ENCODE measurements at places on chromosomes 5 and 9. TPM values are rescaled to one million over a fixed set of nuclear protein-coding genes. Genes with fewer than 3 reads are reported as not detected.

The CCL27 gene
- not detected for total RNA-seq

The RNF183 gene
- total RNA-seq: not detected

The TAF11L10 gene
- not detected for total RNA-seq

The PCDHGA9 gene
- total RNA-seq: 1.9 TPM

DNA sequence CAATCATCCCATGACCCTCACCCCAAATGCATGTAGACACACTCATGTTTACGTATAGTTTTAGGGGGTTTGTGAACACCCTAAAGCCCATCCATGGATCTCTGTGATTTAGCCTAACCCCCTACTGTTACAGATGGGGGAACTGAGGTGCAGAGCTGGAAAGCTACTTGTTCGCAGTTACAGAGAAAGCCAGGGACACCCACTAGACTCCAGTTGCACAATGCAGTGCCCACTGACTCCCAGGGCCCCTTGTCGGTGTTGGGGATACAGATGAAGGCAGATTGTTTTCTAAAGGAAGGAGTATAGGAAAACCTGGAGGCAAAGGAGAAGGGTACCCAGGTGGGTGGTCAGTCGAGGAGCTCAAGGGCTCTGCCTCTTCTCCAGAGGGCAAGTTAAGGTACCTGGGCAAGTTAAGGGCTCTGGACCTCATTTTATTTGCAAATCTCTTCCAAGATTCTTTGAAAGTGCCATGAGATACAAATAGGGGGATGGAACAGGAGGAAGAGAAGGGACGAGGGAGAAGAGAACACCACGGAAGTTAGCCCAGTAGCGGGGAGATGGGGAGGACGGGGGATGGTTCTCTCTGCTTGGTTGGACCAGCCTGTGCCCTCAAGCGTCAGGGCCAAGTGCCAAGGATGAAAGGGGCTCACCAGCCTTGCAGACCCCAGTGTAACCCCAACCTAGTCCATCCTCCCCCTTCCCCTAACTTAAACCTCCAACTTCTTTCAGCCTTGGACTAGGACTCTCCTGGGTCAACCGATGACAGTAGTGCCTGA is 958 bp downstream of the MYOZ3 start:
- no peaks in the 10 kb centered on the region for H3K4me1 ChIP-seq
- no peaks in the 10 kb centered on the region for H3K36me3 ChIP-seq
- no peak overlapping the region for H3K4me3 ChIP-seq
- no peaks in the 10 kb centered on the region for H3K27me3 ChIP-seq
- H3K27ac ChIP-seq: no peak overlapping the region

GRCh38 chr5:134001938-134002731 is 2.6 kb downstream of the VDAC1 start:
- no peak overlapping the region for H3K27ac ChIP-seq
- DNase-seq: peak; percentile 36
- H3K36me3 ChIP-seq: peaks cover 14% of the 10 kb centered on the region
- H3K27me3 ChIP-seq: no peaks in the 10 kb centered on the region

GRCh38 chr5:179224741-179225140 is 120.5 kb downstream of the ADAMTS2 start:
- DNase-seq: no peak
- peaks cover 14% of the 10 kb centered on the region for H3K27me3 ChIP-seq
- H3K27ac ChIP-seq: no peak overlapping the region

DNA sequence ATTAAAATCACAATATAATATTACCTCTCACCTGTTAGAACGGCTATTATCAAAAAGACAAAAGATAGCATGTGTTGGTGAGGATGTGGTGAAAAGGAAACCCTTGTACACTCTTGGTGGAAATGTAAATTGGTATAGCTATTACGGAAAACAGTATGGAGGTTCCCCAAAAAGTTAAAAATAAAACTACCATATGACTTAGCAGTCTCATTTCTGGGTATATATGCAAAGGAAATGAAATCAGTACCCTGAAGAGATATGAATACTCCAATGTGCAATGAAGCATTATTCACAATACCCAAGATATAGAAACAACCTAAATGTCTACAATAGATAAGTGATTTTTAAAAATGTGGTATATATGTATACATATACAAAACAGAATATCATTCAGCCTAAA is 199.9 kb downstream of the SNX18 start:
- no peaks in the 10 kb centered on the region for H3K4me1 ChIP-seq
- no peaks in the 10 kb centered on the region for H3K27me3 ChIP-seq
- no peak overlapping the region for H3K4me3 ChIP-seq

DNA sequence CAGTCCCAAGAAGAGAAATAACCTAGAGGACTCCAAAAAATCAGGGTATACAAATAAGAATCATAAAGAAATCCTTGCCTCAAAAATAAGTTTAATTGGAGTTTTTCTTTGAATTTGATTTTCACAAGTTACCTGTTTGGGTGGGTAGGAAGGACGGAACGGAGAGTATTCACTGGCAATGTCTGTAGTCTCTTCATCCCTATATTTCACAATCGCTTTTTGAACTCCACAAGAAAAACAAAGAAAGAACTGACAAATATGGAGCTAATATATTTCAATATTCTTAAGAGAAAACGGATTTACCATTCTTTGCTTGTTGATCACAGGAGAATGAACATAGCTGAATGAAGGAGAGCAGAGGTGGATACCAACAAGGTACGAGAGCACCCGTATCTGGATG is 30.1 kb downstream of the MTMR12 start:
- no peak for DNase-seq
- no peaks in the 10 kb centered on the region for H3K36me3 ChIP-seq
- H3K27me3 ChIP-seq: no peaks in the 10 kb centered on the region
- peaks cover 7% of the 10 kb centered on the region for H3K4me1 ChIP-seq
- H3K4me3 ChIP-seq: no peak overlapping the region

DNA sequence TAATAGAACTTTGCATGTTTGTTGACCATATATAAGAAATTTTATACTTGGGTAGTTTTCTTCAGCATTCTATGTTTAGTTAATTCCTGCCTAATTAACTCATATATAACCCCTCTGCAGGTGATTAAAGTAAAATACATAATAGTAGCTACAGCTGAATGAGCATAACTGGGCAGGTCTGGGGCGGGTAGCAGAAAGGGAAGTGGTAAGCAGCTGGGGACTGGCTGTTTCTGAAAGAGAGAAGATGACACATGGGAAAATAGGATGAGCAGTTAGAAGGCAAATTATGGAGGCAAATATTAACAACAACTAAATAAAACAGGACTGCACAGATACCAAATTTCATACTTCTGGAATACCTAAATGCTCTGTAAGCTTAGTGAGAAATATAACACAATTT is 128.1 kb downstream of the CPLANE1 start:
- no peaks in the 10 kb centered on the region for H3K27me3 ChIP-seq
- H3K36me3 ChIP-seq: no peaks in the 10 kb centered on the region
- H3K27ac ChIP-seq: no peak overlapping the region
- no peak overlapping the region for H3K4me3 ChIP-seq
- no peaks in the 10 kb centered on the region for H3K4me1 ChIP-seq
- no peak for DNase-seq

DNA sequence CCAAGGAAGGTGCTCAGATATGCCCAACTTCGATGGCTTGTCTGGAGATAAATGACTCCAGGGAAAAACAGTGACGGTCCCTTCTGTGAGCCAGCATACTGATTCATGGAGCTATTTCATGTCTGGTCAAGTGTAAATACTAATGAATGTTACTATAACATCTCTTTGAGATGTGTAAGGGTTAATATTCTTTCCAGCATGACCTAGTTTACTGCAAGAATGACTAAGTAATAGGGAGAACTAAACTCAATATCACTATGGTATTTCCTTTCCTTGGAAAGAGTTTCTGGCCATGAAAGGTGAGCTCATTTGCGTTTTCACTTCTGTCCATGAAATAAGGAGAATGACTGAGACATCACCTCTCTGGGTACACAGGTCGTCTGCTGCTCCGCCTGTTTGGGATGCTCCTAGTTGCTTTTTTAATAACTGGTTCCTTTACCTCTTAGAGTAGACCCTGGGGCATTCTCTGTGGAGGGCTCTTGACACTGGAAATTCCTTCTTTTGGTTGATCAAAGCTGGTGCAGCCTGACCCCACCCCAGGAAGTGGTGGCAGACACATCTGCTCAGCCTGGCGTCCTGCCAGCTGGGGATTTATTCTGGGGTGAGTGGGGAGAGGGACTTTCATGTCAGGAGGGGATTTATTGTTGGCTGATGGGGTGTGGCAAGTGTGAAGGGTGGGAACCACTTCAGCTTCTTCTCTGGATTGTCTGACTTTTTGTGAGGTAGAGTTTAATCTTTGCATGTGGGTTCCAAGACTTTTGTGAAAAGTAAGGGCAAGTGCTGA is 250.0 kb upstream of the MPDZ start:
- no peak for DNase-seq
- H3K36me3 ChIP-seq: no peaks in the 10 kb centered on the region
- no peaks in the 10 kb centered on the region for H3K27me3 ChIP-seq
- H3K4me3 ChIP-seq: no peak overlapping the region
- no peaks in the 10 kb centered on the region for H3K4me1 ChIP-seq

DNA sequence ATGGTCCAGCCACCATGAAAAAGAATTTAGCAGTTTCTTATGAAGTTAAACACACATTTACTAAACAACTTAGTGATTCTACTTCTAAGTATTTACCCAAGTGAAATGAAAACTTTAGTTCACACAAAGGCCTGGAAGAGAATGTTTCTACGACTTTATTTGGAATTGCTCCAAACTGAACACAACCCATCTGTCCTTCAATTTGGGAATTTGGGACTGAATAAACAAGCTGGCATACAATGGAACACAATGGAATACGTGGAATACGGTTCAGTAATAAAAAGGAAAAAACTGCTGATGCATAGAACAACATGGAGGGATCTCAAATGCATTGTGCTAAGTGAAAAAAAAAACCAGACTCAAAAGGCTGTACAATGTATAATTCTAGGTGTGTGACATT is 44.6 kb upstream of the BASP1 start:
- DNase-seq: no peak
- no peaks in the 10 kb centered on the region for H3K36me3 ChIP-seq
- H3K27me3 ChIP-seq: no peaks in the 10 kb centered on the region
- H3K4me3 ChIP-seq: no peak overlapping the region
- no peaks in the 10 kb centered on the region for H3K4me1 ChIP-seq

GRCh38 chr5:154209591-154210081 is 19.1 kb downstream of the GALNT10 start:
- no peak overlapping the region for H3K27ac ChIP-seq
- no peak for DNase-seq
- H3K36me3 ChIP-seq: peaks cover 4% of the 10 kb centered on the region
- peaks cover 12% of the 10 kb centered on the region for H3K4me1 ChIP-seq
- H3K27me3 ChIP-seq: no peaks in the 10 kb centered on the region

DNA sequence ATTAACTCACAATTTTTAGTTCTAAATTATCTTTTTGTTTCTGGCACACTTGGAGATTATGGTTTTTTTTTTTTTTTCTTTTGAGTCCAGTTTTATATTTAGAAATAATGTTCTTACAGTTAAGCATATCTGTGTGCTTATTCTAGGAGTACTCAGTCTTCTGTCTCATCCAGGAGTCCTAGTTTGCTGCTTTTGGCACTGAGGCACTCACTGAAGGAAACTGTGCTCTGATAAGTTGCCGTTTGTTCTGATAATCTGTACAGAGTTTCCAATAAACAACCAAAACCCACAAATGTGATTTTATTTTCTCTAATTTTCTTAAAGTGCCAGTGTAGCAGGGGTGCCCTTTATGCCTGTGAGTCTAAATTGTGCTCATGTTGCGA is 251.0 kb downstream of the LRRC70 start:
- no peaks in the 10 kb centered on the region for H3K4me1 ChIP-seq
- no peak overlapping the region for H3K27ac ChIP-seq
- H3K4me3 ChIP-seq: no peak overlapping the region

DNA sequence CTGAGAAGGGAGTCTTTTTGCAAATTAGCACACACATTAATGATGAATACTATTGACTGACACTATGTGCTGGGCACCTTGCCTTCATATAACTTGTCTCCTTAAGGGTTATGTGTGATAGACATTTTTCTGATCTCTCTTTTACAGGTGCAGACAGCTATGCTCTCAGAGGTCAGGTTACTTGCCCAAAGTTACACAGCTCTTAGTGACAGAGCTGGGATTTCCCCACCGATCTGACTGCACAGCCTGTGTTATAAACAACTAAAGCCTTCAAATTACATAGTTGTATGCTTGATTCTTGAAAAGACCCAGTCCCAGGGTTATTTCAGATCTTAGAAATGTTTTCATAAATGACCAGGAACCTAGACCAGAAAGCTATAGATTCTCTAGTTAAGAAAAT is 462.7 kb downstream of the EBF1 start:
- peaks cover 8% of the 10 kb centered on the region for H3K4me1 ChIP-seq
- H3K27me3 ChIP-seq: no peaks in the 10 kb centered on the region
- H3K36me3 ChIP-seq: no peaks in the 10 kb centered on the region

DNA sequence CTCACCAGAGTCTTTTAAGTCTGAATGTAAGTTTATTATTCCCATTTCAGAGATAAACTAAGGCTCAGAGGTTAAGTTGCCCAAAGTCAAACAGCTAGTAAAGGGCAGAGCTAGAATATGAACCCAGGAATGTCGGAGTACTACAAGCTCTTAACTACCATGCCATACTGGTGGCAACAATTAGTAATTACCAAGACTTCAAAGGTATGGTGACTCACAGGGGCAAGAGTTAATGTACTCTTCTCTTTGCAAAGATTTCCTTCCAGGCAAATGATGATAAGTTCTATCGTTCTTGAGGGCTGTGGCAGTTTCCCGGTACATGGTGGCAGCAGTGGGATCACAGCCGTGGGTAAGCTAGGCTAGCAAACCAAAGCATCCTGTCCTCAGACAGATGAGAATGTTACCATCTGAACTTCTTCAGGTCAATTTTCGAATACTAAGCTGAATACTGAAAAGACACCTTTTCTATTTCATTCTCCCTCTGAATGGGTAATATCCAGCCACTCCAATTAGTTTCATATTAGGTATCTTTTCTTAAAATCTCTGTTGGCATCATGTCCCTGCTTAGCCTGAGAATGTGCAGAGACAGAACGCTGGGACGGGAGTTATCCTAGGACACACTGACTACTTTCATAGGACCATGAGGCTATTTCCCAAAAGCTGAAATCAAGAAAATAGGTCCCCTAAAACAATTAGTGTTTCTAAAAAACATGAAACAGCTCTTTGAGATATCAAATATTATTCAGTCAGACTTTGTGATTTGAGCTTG is 117.0 kb upstream of the NR5A1 start:
- H3K27ac ChIP-seq: no peak overlapping the region
- H3K4me1 ChIP-seq: no peaks in the 10 kb centered on the region
- no peak overlapping the region for H3K4me3 ChIP-seq
- H3K27me3 ChIP-seq: no peaks in the 10 kb centered on the region
- no peaks in the 10 kb centered on the region for H3K36me3 ChIP-seq

GRCh38 chr5:42858031-42858643 is 46.4 kb upstream of the SELENOP start:
- H3K4me1 ChIP-seq: peaks cover 3% of the 10 kb centered on the region
- no peaks in the 10 kb centered on the region for H3K27me3 ChIP-seq
- H3K4me3 ChIP-seq: no peak overlapping the region
- H3K36me3 ChIP-seq: no peaks in the 10 kb centered on the region

- no peaks in the 10 kb centered on the region for H3K36me3 ChIP-seq
- peaks cover 38% of the 10 kb centered on the region for H3K4me1 ChIP-seq
- H3K27ac ChIP-seq: peak overlapping the region; percentile 45
- DNase-seq: peak; percentile 67
- H3K4me3 ChIP-seq: peak overlapping the region; percentile 27
- no peaks in the 10 kb centered on the region for H3K27me3 ChIP-seq
These were observed 10.0 kb downstream of the CEMIP2 start for GRCh38 chr9:71758277-71758676.

All from PC-3 (cell line).